ENCODE measurements at places on chromosomes 7 and 10. TPM values are rescaled to one million over a fixed set of nuclear protein-coding genes. Genes with fewer than 3 reads are reported as not detected.

Gene SNX10
- 0.26 TPM for total RNA-seq

Gene AP1S1
- total RNA-seq, result 137 TPM

Gene ZNF398
- 13.1 TPM for total RNA-seq

Gene C10orf53
- total RNA-seq, result not detected

Gene TRPV5
- not detected for total RNA-seq

Gene TMEM130
- 1.9 TPM for total RNA-seq

Gene WEE2
- not detected for total RNA-seq

Gene SLC16A9
- total RNA-seq, result 0.91 TPM

Gene CALU
- total RNA-seq, result 554 TPM

Gene AGR2
- total RNA-seq, result not detected

Gene ACSM6
- total RNA-seq, result not detected

Gene MYO3A
- total RNA-seq, result not detected

Measured in epithelial cell of alveolus of lung (primary cell).